ENCODE measurements at places on chromosomes 2 and 18. TPM values are rescaled to one million over a fixed set of nuclear protein-coding genes. Genes with fewer than 3 reads are reported as not detected.

The PLA2R1 gene
- total RNA-seq: 0.83 TPM

DNA sequence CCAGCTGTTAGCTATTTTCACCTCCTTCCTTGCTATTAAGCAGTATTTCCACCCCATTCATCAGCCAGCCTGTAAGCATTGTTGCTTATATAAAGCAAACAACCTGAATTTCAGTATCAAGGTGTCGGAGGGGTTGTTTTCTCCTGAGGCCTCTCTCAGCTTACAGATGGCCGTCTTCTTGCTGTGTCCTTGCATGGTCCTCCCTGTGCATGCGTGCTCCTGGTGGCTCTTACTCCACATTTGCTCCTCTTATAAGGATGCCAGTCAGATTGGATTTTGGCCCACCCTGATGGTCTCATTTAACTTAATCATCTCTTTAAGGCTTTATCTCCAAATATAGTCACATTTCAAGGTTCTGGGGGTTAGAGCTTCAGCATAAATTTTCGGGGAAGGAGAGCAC, 2.6 kb downstream of the MAIP1 start:
- no peak overlapping the region for H3K27ac ChIP-seq
- peaks cover 53% of the 10 kb centered on the region for H3K36me3 ChIP-seq
- no peak for DNase-seq
- H3K27me3 ChIP-seq: no peaks in the 10 kb centered on the region
- H3K4me3 ChIP-seq: peak overlapping the region; percentile 32

GRCh38 chr2:6721395-6721794, 144.3 kb downstream of the CMPK2 start:
- H3K4me3 ChIP-seq: no peak overlapping the region
- no peaks in the 10 kb centered on the region for H3K4me1 ChIP-seq
- no peaks in the 10 kb centered on the region for H3K36me3 ChIP-seq
- DNase-seq: no peak

- H3K4me3 ChIP-seq: no peak overlapping the region
- H3K36me3 ChIP-seq: peaks cover 4% of the 10 kb centered on the region
- H3K27ac ChIP-seq: no peak overlapping the region
- no peaks in the 10 kb centered on the region for H3K27me3 ChIP-seq
- no peaks in the 10 kb centered on the region for H3K4me1 ChIP-seq
- DNase-seq: no peak
Measured at GRCh38 chr18:56550121-56550520, 88.3 kb downstream of the TXNL1 start.

- no peak for DNase-seq
- H3K27me3 ChIP-seq: no peaks in the 10 kb centered on the region
- H3K27ac ChIP-seq: no peak overlapping the region
- no peaks in the 10 kb centered on the region for H3K36me3 ChIP-seq
Measured at GRCh38 chr2:196184921-196185320, 13.5 kb upstream of the STK17B start.

GRCh38 chr2:10297191-10297830, 5.4 kb upstream of the HPCAL1 start:
- H3K27ac ChIP-seq: no peak overlapping the region
- no peak for DNase-seq
- H3K36me3 ChIP-seq: peaks cover 17% of the 10 kb centered on the region
- no peaks in the 10 kb centered on the region for H3K27me3 ChIP-seq

DNA sequence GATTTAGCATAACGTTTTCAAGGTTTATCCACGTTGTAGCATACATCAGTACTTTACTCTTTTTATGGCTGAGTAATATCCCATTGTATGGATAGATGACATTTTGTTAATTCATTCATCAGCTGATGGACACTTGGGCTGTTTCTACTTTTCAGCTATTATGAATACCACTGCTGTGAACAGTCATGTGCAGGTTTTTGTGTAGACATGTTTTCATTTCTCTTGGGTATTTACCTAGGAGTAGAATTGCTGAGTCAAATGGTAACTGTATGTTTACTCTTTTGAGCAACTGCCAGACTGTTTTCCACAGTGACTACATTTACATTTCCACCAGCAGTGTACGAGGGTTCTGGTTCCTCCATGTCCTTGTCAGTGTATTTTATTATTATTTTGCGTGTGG, 33.9 kb downstream of the COX7A2L start:
- H3K36me3 ChIP-seq: peaks cover 30% of the 10 kb centered on the region
- H3K4me3 ChIP-seq: no peak overlapping the region
- no peak overlapping the region for H3K27ac ChIP-seq
- no peak for DNase-seq
- H3K4me1 ChIP-seq: no peaks in the 10 kb centered on the region
- H3K27me3 ChIP-seq: no peaks in the 10 kb centered on the region

DNA sequence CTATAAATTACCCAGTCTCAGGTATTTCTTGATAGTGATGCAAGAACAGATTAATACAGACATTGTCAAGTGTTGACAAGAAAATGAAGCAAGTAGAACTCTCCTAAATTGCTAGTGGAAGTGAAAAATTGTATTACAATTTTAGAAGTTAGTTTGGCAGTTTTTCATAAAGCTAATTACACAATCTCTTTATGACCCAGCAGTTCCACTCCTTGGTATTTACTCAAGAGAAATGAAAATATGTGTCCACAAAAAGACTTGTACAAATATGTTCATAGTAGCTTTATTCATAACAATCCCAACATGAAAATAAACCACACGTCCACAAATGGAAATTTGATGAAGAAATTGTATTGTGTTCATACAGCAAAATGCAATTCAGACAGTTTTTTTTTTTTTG, 49.4 kb downstream of the PDE1A start:
- H3K4me3 ChIP-seq: no peak overlapping the region
- H3K27ac ChIP-seq: no peak overlapping the region
- no peaks in the 10 kb centered on the region for H3K4me1 ChIP-seq

- H3K36me3 ChIP-seq: no peaks in the 10 kb centered on the region
- H3K27me3 ChIP-seq: no peaks in the 10 kb centered on the region
- H3K27ac ChIP-seq: no peak overlapping the region
- peaks cover 2% of the 10 kb centered on the region for H3K4me1 ChIP-seq
Measured at GRCh38 chr2:50623244-50623643, 408.7 kb downstream of the NRXN1 start.

DNA sequence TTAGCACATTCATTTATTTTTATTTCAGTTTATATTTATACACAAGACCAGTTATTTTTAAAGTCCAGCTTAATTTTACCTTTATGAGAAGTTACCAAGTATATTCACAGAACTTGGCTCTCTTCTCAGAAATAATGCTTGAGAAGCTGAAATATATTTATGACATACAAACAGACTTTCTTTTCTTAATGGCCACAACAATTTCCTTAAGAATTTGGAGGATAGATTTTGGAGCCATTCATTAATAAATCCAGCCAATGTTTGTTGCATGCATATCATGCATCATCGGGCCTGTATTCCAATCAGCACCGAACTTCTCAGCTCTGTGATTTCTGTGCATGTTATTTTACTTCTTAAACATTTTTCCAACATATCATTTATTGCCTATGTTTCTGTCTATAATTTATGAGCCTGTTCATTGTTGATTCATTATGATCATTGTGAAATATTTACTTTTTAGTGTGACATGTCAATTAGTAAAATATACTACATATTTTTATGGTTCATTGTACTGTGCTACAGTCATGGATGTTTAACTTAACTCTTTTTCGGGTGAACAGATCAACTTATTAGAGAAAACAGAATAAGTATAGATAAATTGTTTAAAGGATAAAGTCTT, 3.5 kb downstream of the GULP1 start:
- no peaks in the 10 kb centered on the region for H3K27me3 ChIP-seq
- no peak overlapping the region for H3K27ac ChIP-seq
- peaks cover 5% of the 10 kb centered on the region for H3K4me1 ChIP-seq
- peaks cover 15% of the 10 kb centered on the region for H3K36me3 ChIP-seq
- H3K4me3 ChIP-seq: peak overlapping the region; percentile 97
- no peak for DNase-seq

GRCh38 chr18:2686349-2686968, 30.9 kb downstream of the SMCHD1 start:
- no peaks in the 10 kb centered on the region for H3K4me1 ChIP-seq
- no peak overlapping the region for H3K27ac ChIP-seq
- no peaks in the 10 kb centered on the region for H3K27me3 ChIP-seq
- H3K4me3 ChIP-seq: no peak overlapping the region

DNA sequence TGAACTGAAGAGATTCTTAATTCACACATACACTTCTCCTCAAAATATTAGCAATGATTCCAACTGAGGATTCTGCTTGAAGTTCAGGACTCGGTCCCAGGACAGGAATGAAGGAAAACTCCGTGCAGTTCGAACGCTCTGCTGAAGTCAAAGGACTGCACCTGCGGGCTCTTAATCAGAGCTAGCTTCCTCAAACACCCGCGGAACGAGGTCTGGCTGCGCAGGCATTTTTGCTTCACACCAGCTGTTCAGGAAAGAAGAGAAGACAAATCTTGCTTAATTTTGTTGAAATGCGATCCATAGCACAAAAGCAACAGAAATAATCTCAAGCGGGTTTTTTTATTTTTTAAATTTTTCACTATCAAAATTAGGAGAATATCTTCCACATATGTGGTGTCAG, 175.6 kb downstream of the LAMA1 start:
- H3K27me3 ChIP-seq: no peaks in the 10 kb centered on the region
- H3K4me3 ChIP-seq: no peak overlapping the region
- DNase-seq: no peak
- H3K27ac ChIP-seq: no peak overlapping the region
- no peaks in the 10 kb centered on the region for H3K4me1 ChIP-seq

- H3K4me1 ChIP-seq: no peaks in the 10 kb centered on the region
- H3K36me3 ChIP-seq: peaks cover 72% of the 10 kb centered on the region
- no peaks in the 10 kb centered on the region for H3K27me3 ChIP-seq
- H3K27ac ChIP-seq: no peak overlapping the region
- no peak overlapping the region for H3K4me3 ChIP-seq
Measured at GRCh38 chr2:159744363-159744762, 32.1 kb downstream of the MARCHF7 start.

DNA sequence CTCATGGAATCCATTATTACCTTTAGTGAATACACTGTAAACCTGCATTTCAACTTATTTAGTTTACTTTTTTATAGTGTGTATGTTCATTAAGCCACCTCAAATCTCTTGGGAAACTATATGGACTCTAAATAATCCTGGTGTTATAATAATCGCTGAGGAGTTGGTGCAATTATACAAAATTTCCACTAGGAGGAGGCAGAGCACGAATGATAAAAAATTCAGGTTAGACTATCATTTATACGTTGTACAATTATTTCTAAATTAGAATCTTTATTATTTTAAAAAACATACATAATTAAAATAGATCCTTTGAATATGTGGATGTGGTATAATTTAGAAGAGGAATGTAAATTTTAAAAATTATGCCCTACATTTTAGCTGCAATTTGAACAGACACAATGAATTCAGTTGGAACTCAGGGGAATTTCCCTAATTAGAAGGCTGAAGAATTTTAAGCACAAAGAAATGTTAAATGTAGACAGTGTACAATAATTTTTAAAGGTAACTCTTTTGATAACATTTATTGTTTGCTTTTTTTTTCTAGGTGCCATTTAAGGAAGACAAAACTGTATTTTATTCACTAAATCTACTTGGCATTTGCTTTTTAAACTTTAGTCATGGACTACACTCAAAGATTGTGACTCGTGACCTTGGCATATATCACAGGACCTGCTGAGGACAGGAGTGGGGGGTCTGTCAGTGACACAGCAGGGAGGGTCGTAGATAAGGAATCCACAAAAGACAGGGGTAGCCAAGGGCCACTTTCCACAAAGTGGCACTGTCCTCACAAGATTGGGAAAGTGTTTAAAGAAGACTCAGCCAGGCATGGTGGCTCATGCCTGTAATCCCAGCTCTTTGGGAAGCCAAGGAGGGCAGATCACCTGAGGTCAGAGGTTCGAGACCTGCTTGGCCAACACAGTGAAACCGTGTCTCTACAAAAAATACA, 45.5 kb downstream of the RAB12 start:
- peaks cover 4% of the 10 kb centered on the region for H3K36me3 ChIP-seq
- H3K27me3 ChIP-seq: no peaks in the 10 kb centered on the region
- no peak overlapping the region for H3K27ac ChIP-seq
- no peak for DNase-seq

DNA sequence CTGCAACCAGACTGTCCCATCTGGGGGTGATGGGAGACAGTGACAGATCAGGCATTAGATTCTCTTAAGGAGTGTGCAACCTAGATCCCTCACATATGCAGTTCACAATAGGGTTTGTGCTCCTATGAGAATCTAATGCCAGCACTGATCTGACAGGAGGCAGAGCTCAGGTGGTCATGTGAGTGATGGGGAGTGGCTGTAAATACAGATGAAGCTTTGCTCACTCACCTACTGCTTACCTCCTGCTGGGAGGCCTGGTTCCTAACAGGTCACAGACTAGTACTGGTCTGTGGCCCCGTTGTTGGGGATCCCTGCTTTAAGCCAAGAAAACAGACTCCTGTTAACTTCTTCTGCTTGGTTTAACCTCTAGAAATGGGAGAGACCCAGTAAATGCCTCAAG, 3.2 kb downstream of the CYP27A1 start:
- H3K4me1 ChIP-seq: no peaks in the 10 kb centered on the region
- H3K4me3 ChIP-seq: no peak overlapping the region
- H3K27me3 ChIP-seq: peaks cover 4% of the 10 kb centered on the region
- no peaks in the 10 kb centered on the region for H3K36me3 ChIP-seq
- H3K27ac ChIP-seq: no peak overlapping the region

- 0 out of 2 replicates have a peak, but pooled peaks cover 2% of the 10 kb centered on the region for H3K4me1 ChIP-seq
- H3K27ac ChIP-seq: no peak overlapping the region
- no peaks in the 10 kb centered on the region for H3K27me3 ChIP-seq
- no peak for DNase-seq
Measured at GRCh38 chr18:49745045-49746014, 68.0 kb downstream of the ACAA2 start.

DNA sequence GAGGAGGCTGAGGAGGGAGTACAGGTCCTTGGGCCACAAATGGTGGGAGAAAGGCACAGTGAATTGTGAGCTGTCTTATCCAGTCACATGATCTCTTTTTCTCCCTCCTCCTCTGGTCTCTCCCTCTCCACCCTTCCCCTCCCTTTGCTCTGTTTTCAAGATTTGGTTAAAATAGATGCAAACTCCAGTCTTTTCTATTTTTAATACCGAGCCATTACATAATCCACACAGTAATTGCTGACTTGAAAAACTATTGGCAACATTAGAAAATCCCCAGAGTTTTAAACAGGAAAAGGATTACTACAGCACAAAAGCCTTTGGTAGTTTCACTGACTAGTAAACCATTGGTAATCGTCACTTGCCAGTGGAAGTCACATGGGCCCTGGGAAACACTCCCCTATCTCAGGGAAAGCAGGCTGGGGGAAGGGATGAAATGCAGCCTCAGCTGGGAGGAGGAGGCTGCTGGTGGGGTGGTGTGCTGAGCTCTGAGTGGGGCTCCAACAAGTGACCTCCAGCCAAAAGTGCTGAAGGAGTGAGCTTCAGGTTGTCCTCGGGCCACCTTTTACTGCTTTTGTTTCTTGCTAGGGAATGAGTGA, 57.4 kb upstream of the PCBP1 start:
- H3K4me3 ChIP-seq: no peak overlapping the region
- H3K27ac ChIP-seq: no peak overlapping the region
- H3K36me3 ChIP-seq: no peaks in the 10 kb centered on the region
- H3K4me1 ChIP-seq: 0 out of 2 replicates have a peak, but pooled peaks cover 3% of the 10 kb centered on the region

The SPP2 gene
- not detected for total RNA-seq

DNA sequence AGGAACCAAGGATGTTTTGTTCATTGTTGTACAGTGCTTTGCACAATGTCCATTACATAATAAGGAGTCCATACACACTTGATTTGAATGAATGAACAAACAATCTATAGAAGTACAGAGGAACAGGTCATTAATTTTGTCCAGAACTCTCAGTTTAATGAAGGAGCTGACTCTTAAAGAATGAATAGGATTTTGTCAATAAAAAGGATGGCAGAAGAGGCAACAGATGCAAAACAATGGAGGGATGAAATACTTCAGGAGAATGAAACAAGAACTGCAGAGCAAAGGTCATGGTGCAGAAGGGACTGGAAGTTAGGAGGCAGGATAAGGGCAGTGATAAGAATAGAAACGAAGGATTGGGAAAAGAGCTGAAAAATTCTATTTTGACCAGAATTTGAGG, 28.7 kb upstream of the COL5A2 start:
- H3K27ac ChIP-seq: no peak overlapping the region
- no peaks in the 10 kb centered on the region for H3K4me1 ChIP-seq
- DNase-seq: no peak

Measured in H9 (cell line).